CD4-positive, alpha-beta T cell treated with Interleukin-2 at 100 ng/mL for 4 hours (primary cell): ENCODE measurements at places on chromosomes 6 and 20.
A peak's percentile ranks its signal among the peaks of the same experiment; 100 is the strongest.

- no peak for DNase-seq
These were observed 118.4 kb upstream of the TRAF3IP2 start for GRCh38 chr6:111724039-111724438.

GRCh38 chr6:127484212-127484863 lies 25.1 kb upstream of the KIAA0408 start:
- peak; percentile 66 for DNase-seq

DNA sequence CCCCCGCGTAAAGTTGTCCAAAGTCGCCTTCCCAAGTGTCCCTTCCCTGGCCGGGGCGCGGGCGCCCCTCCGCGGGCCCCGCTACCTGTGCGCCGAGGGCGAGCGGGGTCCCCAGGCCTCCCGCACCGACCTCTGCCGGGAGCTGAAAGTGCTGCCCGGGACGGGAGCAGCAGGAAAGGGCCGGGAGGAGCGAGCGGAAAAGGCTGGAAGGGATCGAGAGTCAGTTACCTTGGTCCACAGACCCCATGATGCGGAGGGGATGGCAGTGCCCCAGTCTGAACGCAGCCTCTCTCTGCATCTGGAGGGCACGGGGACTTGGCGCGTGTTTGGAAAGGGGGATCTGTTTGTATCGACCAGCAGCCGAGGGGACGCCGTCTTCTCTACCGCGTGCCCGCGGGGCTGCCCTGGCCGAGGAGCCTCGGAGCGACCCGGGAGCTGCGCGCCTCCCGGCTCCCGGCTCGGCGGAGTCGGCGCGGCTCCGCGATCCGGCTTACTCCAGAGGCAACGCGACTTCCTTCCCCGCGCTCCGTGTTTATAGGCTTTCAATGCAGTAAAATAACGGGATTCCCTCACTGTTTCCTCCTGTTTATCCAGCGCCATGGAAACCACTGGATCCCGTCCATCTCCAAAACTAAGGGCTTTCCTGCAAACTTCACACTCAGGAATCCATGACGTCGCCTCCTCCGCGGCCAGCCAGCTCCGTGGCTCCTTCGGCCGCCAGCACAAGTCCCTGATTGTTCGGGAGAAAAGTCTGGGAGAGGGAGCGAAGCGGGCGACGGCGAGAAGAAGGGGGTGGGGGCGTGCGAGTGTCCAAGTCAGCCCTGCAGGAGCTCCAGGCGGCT lies 20.0 kb upstream of the NFATC2 start:
- DNase-seq, result no peak

- no peak for DNase-seq
These were observed 70.6 kb downstream of the MRPL14 start for GRCh38 chr6:44056392-44057237.
